Activated CD4-positive, alpha-beta T cell treated with anti-CD3 and anti-CD28 coated beads, Interleukin-2, amount 10 ng/mL, durations not matched to agents 24 days and 14 days (primary cell): ENCODE measurements at places on chromosomes 3 and 15. TPM values are rescaled to one million over a fixed set of nuclear protein-coding genes. Genes with fewer than 3 reads are reported as not detected.

DNA sequence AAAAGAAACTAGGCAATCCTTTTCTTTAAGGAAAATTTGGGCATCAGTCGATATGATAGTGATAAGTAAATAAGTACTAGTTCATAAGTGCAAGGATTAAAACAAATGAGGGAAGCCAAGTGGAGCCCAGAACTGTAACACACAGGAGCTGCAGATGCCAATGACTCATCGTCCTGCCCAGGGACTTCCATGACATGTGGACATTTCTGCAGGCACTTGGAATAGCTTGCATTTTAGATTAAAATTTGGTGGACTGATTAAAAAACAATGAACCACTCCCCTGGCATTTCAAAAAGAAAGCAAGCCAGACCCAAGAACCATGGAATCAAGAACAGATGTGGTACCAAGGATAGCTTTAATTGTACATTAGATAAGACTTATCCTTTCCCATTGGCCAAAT, 2.9 kb downstream of the SAMD7 start:
- no peak for DNase-seq
- H3K27me3 ChIP-seq: no peaks in the 10 kb centered on the region
- H3K27ac ChIP-seq: no peak overlapping the region
- no peaks in the 10 kb centered on the region for H3K36me3 ChIP-seq
- H3K4me3 ChIP-seq: no peak overlapping the region

GRCh38 chr15:79381593-79381992, 50.5 kb upstream of the MINAR1 start:
- no peak for DNase-seq

GRCh38 chr3:36075491-36075890, 304.8 kb upstream of the STAC start:
- H3K27ac ChIP-seq: no peak overlapping the region
- H3K4me3 ChIP-seq: no peak overlapping the region
- no peaks in the 10 kb centered on the region for H3K36me3 ChIP-seq
- no peak for DNase-seq

- no peak for DNase-seq
- no peaks in the 10 kb centered on the region for H3K36me3 ChIP-seq
- H3K4me3 ChIP-seq: no peak overlapping the region
- H3K4me1 ChIP-seq: no peaks in the 10 kb centered on the region
Measured at GRCh38 chr3:54169524-54169923, 47.2 kb downstream of the CACNA2D3 start.

GRCh38 chr3:53721187-53722119, 124.8 kb downstream of the CHDH start:
- no peak for DNase-seq
- no peak overlapping the region for H3K27ac ChIP-seq
- H3K4me1 ChIP-seq: no peaks in the 10 kb centered on the region
- no peaks in the 10 kb centered on the region for H3K36me3 ChIP-seq
- H3K4me3 ChIP-seq: no peak overlapping the region

- H3K4me1 ChIP-seq: no peaks in the 10 kb centered on the region
- no peak overlapping the region for H3K27ac ChIP-seq
- H3K4me3 ChIP-seq: no peak overlapping the region
- no peaks in the 10 kb centered on the region for H3K36me3 ChIP-seq
Measured at GRCh38 chr3:54321520-54321919, 199.2 kb downstream of the CACNA2D3 start.

The CYP11A1 gene
- not detected in 2 replicates for total RNA-seq

The FOXL2 gene
- total RNA-seq: not detected in 2 replicates

The AMIGO3 gene
- 0.21 TPM in 1 of 2 replicates, not detected in the other for total RNA-seq
